ENCODE measurements at places on chromosomes 16 and 17. TPM values are rescaled to one million over a fixed set of nuclear protein-coding genes. Genes with fewer than 3 reads are reported as not detected.

The EVPLL gene
- total RNA-seq, result not detected

DNA sequence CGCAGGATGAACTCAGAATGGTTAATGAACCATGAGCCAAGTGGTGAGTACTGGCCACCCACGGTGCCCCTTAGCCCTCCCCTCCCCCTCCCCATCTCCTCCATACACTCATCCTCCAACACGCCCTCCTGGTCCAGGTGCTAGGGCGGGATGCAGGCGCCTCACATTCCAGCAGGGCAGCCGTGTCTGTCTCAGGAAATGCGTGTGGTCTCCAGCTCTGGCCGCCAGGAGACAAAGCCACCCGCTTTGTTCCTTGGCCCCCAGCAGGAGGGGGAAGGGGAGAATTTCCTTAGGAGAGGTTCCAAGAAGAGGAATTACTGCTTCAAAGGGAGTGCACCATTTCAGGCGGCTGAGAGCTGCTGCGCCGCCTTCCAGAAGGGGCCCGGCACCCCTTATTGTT lies 29.7 kb upstream of the RMI2 start:
- DNase-seq, result peak; percentile 89

DNA sequence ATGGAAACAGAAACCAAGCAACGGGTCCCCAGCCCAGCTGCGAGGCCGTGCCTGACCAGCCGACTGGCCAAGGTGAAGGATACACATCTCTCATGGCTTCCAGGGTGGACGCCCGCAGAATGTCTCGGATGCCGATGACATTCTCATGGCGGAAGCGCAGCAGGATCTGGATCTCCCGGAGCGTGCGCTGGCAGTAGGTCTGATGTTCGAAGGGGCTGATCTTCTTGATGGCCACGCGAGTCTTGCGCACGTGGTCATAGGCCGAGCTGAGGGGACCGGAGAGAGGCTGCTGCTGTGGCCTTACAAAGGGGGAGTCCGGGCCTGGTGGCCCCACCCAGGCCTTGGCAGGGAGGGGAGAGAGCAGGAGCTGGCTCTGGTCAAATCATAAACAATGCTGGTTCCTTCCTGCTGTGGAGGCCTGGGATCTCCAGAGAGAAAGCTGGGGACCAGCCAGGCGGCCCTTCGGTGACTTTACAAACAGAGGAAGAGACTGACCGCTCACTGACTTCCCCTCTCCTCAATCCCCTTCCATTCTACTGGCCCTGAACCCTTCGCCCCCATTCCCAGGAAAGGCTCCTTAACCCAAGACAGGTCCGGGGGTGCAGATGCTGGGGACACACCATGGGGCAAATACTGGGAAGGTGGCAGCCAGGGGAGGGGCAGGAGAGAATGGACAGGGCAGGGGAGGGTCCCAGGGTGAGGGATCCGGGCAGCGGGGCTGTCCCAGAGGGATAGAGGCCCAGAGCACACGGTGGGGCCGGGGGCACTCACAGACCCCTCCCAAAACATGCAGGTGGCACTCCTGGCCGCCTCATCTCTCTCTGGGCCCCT lies 1.1 kb downstream of the MAPK3 start:
- no peak for DNase-seq

- peak; percentile 63 for DNase-seq
These were observed 11.1 kb upstream of the TFAP4 start for GRCh38 chr16:4283939-4284338.

- DNase-seq, result peak; percentile 90
These were observed 2.5 kb upstream of the MAP3K14 start for GRCh38 chr17:45319239-45319703.

- peak; percentile 29 for DNase-seq
These were observed 3.0 kb downstream of the DLX4 start for GRCh38 chr17:49971848-49972485.

The CWC25 gene
- 17.3 TPM for total RNA-seq

The SOST gene
- not detected for total RNA-seq

GRCh38 chr17:39602533-39603303 lies 5.0 kb downstream of the NEUROD2 start:
- no peak for DNase-seq

DNA sequence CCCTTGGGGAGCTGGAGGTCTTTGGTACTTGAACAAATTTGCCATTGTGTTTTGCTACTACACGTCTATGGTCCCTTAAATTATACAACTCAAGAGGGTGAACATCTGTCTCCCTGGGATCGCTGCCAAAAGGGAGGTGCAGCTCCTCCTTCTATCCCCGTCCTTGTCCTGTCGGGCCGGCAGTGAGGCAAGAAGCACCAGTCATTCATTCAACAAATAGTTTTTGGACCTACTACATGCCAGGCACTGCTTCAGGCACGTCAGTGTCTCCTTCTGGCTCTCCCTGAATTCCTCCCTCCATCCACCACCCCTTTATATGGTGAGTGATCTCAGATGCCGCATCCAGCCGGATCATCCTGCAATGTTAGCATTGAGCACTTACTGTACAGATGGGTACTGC lies 2.2 kb upstream of the RPL38 start:
- DNase-seq, result peak; percentile 57

DNA sequence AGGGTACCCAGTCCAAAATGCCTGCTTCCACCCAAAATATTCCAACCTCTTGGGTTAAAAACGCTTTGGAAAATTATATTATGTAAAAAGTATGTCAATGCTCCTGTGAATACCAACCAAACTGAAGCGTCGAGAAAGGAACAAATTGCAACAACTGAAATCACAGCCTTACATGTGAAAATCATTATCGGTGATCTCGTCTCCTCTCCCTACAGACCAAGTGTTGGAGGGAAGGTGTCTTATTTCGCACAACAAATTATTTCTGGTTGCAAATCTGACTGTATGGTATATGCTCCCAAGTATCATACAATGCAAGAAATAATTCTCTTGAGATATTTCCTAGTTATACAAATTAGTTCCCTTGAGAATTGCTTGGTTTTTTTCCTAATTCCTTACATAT lies 89.3 kb upstream of the CDYL2 start:
- DNase-seq, result no peak

- no peak for DNase-seq
These were observed 44.7 kb downstream of the TMEM132E start for GRCh38 chr17:34623856-34624766.

The KRTAP4-1 gene
- total RNA-seq, result not detected
